ENCODE measurements at places on chromosomes 1 and 21.

DNA sequence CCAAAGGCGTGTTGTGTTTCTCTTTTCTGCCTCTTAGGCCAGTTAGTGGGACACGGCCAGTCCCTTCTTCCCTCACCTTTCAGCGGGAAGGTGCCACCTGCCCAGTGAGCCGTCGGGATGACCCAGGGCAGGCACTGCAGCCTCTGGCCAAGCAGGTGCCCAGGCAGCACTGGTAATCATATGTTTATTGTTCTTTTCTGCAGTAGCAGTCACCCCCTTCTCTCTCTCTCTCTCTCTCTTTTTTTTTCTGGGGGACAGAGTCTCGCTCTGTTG lies 38.2 kb downstream of the CRYAA start:
- no peak for DNase-seq

- no peak for DNase-seq
Observed at GRCh38 chr1:228182296-228183030, 16.9 kb downstream of the IBA57 start.

GRCh38 chr1:67611846-67612245 lies 73.2 kb upstream of the GADD45A start:
- DNase-seq, result no peak

DNA sequence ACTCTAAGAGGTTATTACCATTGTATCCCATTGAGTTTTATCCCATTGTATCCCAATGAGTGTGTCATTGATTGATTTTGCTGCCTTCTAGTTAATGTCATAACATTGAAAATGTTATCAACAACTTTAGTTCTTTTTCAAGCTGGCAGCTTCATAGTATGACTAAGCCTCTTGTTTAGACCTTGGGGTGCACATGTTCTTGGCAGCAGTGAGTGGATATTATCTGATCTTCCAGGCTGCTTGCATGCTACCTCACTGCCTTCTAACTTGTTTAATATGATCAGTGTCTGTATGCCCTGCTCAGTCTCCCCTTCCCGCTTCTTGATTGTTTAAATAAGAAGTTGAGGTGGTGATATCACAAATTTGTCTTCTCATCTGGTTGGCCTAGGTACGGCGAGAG lies 24.6 kb downstream of the NTPCR start:
- no peak for DNase-seq

DNA sequence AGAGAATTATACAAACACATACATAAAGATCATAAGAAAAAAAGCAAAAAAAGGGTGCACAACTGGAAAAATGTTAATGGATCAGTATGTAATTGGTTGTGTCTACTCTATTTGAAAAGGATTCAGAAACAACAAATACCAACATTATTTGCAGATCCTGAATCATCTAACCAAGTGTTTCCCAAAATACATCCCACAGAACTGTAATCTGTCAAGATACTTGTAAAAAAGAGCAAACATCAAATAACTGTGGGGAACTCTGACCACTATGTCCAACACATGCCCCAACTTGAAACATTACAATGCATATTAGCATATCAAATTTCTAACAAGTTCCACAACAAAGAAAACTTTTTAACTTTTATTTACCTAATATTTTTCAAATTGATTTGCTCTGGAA lies 22.6 kb downstream of the ANKRD13C start:
- no peak for DNase-seq

DNA sequence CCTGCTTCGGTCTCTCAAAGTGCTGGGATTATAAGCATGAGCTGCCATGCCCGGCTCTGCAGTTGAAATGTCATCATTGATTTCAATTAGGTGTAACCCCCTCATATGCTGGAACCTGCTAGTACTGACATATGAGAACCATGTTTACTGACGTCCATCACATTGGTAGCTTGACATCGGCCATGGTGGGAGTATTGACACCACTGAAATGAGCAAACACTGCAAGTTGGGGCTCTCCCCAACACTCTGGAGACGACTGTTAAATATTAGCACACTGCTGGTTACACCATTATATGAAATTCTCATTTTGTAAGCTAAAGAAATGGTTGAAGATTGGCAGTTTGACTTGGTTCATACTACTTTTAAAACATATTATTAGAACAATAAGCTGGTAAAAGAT lies 63.7 kb downstream of the CNST start:
- no peak for DNase-seq

DNA sequence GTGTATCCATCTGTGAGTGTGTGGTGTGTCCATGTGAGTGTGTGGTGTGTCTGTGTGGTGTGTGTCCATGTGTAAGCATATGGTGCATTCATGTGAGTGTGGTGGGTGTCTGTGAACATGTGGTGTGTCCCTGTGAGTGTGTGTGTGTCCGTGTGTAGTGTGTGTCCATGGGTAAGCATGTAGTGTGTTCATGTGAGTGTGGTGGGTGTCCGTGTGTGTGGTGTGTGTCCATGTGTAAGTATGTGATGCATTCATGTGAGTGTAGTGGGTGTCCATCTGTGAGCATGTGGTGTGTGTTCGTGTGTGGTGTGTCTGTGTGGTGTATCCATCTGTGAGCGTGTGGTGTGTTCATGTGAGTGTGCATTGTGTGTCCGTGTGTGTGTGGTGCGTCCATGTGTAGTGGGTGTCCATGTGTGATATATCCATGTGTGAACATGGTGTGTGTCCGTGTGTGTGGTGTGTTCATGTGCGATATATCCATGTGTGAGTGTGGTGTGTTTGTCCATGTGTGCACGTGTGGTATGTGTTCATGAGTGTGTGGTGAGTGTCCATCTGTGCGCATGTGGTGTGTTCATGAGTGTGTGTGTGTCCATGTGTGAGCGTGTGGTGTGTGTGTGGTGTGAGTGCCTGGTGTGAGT lies 12.3 kb downstream of the SLC19A1 start:
- no peak for DNase-seq

DNA sequence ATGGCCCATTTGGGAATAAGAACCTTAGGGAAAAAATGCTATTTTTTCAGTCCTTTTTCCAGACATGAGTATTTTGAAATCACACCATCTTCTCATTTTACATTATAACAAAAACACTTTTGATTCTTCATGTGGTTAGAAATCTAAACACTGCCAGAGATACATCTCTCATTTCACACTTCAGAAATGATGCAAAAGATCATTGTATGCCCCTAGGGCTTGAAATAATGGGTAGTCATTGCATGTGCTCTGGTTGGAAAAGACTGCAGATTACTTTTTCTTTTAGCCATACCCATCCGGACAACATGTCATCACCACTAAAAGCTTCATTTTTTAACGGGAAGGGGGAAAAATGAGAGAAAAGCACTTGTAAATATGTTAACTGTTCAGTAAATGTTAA lies 1152.2 kb upstream of the ADGRL4 start:
- no peak for DNase-seq

GRCh38 chr1:27634985-27635367 lies at the start of gene FGR:
Gene FGR (minus strand): TSS chr1:27635185. CDS start chr1:27623916, 11,269 bp downstream.
- DNase-seq, result no peak

DNA sequence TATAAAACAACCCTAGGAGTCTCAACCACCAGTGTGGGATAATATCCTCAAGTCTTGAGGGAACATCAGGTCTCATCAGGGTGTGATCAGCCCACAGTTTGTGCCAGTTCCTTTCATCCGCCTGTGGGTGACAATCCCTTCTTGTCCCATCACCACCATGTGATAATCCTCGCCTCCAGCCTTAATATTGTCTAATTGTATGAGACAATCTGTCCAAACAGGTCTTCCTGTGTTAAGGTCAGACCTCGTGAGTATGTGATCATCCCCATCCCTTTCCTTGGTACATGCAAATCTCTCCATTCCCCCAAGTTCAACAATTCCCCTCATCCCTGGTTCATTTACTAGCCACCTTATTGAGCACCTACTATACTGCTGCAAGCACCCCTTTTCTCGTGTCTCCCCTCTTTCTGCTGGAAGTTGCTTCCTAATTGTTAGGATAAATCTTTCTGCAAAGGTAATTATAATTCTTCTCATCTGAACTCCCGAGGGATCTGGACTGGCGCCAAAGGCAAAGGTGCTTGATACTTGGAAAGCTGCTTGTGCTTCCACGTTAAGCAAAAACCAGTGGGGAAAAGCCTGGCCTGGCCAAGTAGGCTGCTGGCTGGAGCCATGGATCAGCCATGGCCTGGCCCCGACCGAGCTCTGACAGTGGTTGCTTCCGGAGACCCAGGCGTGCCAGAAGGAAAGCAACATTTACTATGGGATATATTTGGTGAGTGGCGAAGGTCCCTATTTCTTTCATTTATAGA lies 92.5 kb downstream of the RNF220 start:
- DNase-seq, result no peak

DNA sequence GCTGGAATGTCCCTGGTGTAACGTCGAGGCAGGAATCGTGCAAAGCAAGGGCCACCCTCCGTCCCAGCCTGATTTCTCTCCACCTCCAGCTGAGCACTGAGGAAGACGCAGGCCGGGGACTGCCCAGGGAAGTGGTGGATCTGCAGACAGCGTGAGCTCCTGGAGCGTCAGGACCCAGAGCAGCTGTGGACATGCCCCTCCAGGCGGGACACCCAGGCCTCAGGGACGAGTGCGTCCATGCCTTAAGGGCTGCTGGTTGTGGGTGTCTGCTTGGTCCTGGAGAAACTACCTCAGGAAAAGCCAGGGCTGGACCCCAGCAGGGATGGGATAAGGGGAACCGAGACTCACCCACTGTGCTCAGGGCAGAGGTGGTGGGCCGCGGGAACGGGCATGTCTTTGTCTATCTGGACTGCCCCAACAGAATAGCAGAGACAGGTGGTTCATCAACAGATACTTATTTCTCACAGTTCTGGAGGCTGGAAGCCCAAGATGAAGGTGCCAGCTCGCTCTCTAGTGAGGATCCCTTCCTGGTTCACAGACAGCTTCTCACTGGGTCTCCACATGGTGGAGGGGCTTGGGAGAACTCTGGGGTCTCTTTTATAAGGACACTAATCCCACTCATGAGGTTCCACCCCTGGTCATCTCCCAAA lies 5.8 kb upstream of the MMEL1 start:
- DNase-seq, result no peak

DNA sequence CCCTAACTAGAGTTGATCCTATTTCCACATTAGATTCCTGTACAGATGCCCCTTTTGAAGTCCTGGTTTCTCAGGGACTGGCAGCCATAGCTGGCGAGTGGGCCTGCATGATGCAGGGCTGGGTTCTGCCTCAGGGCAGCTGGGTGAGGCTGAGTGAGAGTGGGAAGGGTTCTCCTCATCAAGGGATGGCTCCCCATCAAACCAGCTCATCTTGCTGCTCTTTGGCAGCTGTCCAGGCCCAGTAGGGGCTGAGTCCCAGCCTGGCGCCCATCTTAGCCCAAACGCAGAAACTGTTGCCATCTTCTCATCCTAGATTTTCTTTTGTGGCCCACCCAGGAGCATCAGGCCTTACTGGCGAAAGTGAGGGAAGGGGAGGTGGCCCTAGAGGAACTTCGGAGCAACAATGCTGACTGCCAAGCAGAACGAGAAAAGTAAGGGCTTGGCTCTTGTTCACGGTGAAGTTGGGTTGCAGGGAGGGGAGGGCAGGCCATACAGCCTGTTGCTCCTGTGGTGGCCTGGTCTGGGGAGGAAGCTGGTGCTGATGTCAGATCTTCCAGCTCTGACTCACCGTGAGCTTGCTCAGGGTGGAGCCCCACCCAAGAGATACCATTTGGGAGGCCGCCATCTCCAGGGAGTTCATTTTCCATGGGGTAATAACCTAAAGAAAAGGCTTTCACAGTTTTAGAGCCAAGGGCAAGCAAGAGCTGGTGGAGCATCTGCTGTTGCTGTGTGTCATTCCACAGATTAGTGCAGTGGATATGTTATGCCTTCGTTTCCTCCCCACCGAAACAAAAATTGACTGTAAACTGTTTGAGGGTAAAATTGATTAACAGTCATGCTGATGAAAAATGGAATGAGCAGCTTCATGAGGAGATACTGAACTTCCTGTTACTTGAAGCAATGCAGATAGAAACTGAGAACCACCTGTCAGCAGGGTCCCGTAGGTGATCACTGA lies 34.7 kb downstream of the TUFT1 start:
- DNase-seq, result no peak

GRCh38 chr1:3593334-3593733 lies 18.0 kb downstream of the MEGF6 start:
- DNase-seq, result no peak

- no peak for DNase-seq
Observed at GRCh38 chr1:226821719-226822085, 48.7 kb upstream of the PSEN2 start.

DNA sequence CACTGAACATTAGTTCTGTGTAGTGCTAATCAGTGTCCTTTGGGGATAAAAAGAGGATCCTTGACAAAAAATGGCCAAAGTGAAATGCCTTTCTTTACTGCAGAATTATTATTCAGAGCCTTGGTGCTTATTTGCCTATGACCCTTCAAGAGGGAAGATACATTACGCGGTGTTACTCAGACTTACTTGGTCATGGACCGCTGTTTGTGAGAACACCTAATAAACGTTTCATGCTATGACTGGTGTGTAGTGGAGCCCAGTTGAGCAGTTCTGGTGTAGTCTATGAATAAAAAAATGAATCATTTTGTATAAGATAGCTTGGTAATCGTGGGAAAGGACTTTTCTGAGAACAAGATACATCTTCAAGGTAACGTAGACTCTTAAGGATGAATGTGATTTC lies 8.3 kb downstream of the NFYC start:
- DNase-seq, result no peak

DNA sequence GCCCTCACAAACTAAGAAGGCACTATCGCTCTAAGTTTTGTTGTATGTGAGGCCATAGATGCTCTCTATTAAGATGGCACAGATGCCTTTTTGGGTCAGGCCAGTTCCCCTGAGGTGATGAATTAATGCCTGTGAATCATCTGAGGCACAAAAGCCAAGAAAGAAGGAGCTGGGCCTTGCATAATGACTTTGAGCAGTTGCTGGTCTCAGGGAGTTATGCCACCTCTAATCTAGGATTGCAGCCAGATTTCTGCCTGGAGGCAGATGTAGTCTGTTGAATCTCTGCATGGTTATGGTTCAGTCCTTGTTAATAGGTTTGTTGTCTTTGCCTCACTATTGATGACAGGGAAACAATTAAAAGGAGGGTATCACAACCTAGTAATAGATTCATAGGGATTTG lies 168.1 kb upstream of the CHRM3 start:
- DNase-seq, result no peak

DNA sequence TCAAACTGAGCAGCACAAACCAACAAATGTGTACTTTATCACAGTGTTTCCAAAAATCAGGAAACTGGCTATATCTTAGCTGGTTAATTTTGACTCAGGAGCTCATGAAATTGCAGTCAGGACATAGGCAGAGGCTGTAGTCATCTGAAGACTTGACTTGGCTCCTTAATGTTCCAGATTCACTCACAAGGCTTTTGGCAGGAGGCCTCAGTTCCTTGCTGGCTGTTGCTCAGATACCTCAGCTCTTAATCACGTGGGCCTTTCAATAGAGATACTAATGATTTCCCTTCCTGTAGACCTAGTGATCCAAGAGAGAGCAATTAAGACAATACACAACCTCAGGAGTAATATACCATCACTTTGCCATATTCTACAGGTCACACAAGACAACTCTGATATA lies 537.7 kb downstream of the BRINP3 start:
- DNase-seq, result no peak

DNA sequence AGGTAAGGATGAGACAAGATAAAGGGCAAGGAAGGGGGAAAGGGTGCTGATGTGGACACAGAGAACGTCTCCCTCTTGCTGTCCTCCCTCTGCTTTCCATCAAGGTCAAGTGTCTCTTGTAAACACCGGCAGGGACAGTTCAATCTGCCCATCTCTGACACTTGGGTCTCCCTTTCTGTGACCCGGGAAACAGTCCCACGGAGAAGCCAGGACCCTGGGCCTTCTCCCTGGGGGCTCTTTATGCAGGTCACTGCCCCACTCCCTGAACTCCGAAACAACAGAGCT lies 254.3 kb downstream of the LTN1 start:
- DNase-seq, result no peak
